ENCODE measurements at places on chromosomes 6 and 20.

DNA sequence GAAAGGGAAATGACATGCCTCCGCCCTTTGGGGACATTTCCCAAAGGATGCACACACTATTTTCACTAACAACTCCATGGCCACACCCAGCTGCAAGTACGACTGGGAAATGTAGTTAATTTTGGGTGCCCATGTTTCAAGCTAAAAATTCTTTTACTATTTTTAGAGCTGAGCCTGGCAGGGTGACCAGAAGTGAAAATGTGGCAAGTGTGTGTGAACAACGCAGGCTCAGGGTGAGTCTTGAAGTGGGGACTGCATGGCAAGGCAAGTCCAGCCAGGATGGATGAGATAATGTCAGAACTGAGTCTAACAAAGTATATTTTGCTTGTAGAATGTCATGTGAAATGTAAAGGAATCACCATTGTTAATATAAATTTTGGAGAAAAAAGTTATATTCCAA, 17.0 kb upstream of the CD109 start:
- DNase-seq = no peak

- no peak for DNase-seq
Measured at GRCh38 chr6:166935353-166935752, 21.0 kb downstream of the RNASET2 start.

DNA sequence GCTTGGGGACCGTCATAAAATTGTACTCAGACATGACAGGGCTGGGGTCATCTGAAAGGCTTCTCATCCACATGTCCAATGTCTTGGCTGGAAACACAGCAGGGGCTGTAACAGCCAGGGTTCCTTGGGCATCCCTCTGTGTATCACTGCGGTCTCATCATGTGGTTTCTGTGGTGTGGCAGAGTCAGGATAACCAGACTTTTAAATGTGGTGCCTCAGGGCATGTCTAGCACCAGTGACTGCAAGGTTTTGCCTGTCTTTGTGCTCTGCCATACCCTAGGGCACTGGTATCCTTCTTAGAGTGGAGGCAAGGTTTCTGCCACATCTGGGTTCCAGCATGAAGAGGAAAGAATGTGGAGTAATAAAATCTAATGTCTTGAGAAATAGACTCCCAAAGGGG, 124.2 kb downstream of the PLEKHG1 start:
- DNase-seq = no peak

DNA sequence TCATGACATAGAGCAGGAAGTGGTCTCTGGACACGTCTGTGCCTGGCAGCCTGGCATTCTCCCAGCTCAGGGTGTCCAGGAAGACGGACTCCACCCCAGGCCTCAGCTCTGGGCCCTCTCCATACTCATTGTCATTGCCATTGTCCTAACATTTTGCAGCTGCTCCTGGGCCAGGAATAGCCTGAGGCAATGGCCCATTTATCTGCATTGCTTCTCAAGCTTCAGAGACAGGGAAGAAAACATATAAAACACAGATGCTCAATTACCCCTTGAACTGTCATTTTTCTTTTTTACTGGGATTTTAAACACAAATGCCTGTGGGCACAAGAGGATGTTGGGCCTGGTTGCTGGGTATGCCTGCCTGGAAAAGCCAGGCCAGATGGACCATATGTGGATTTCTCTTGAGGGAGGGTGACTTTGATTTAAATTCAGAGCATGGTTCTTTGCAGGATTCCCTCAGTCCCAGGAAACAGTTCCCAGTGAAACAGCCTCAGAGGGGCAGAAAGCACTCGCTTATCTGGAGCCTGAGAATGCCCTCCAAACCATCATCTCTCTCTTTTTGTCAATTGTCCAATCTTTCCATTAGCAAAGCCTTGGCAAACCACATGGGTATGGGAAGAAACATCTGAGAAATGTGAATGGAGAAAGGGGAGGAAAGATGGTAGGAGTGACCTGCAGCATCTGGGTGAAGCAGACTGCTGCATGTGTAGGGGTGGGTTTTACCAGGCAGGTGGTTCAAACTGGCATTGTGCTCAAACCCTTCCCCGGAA, 17.9 kb downstream of the LAMP5 start:
- no peak for DNase-seq

GRCh38 chr6:42104095-42104803, 38.2 kb downstream of the C6orf132 start:
- no peak for DNase-seq

GRCh38 chr6:127762284-127762683, 138.6 kb downstream of the THEMIS start:
- no peak for DNase-seq

GRCh38 chr6:119856136-119856535, 506.6 kb upstream of the MAN1A1 start:
- no peak for DNase-seq

GRCh38 chr6:116136373-116136772, 10.4 kb upstream of the COL10A1 start:
- no peak for DNase-seq

DNA sequence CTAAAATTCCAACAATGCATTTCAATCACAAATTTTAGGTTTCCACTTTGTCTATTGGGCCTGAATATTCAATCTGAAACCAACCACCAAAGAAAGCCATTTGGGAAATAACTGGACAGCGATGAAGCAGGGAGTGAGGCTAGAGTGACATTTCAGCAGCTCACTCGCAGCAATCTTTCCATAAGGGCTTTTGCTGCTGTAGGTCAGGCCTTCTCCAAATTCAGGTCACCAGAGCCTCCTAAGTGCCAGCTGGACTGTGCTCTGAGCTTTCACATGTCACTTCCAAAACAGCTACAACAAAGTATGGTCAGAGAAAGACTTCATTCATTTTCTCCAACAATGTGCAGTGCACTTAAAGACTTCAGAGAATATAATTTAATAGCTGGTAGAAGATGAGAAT, 194.8 kb downstream of the FRK start:
- DNase-seq = no peak

GRCh38 chr6:2791450-2791974, 26.3 kb downstream of the WRNIP1 start:
- DNase-seq = no peak

- no peak for DNase-seq
Measured at GRCh38 chr20:58596750-58597248, 54.3 kb upstream of the STX16 start.

DNA sequence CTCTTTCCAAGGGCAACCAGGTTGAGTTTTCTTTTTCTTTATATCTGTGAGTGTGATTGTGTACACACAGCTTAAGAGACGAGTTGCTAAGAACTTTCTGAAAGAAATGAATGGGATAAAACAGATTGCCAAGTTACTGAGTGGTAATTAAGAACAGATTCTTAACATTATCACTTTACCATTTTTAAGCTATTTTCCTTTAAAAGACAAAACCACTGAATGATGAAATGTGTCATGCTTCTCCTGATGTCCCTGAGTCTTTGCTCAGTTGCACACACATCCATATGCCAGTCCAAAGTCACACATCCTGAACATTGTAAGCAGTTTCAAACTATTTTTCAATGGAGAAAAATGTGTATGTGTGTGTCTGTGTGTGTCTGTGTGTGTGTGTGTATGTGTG, 5.5 kb upstream of the DAAM2 start:
- DNase-seq = no peak

DNA sequence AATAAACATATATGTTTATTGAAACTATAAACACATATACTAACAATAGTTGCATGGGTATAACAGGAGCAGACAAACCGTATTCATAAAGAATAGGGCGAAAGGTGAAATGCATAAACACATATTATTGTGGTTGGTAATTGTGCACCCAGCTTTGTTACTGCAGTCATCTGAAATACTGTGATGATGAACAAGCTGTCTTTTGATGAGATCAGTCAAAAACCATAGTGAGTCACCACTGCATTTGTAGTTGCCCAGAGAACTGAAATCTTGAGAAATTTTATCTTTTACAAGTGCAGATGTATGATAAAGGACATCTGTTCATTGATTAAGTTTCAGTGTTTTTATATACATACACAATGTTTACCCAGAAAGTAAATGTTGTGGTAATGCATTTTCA, 133.7 kb downstream of the MYO6 start:
- DNase-seq = no peak

GRCh38 chr20:34980543-34981233, 25.0 kb downstream of the MYH7B start:
- no peak for DNase-seq

DNA sequence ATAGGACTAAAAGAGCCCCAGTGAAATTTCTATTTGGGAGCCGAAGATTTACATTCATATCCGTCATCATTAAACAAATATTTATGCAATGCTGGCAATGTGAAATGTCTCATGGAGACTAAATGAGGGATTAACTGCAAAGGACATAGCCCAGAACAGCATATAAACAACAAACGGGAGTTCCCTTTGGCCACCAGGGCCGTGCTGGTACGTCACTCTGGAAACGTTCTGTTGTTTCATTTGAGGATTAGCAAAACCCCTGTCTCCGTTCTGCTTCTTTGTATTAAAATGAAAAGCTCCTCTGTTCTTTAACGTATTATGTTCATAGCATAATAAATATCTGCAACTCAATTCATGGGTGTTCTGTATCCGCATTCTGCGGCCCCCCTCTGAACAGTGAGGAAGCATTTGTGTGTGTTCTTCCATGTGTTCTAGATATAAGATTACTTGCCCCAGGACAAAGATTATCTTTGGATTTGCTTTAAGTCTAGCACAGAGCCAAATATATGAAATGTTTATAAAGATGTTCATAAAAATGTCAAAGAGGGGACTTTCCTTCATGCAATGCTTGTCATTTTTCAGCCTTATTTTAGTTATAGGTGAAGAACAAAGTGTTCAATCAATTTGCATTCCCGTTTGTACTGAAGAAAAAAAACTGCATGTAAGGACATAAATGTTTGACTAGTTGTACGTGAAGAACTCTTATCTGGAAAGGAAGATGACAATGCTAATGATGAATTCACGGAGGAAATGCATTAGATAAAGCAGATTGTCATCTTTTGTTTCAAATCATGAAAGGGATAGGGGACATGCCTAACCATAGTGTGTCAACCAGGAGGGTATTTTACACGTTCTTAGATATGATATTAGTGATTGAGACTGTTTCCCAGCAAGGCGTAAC, 90.0 kb upstream of the TNFAIP3 start:
- DNase-seq = no peak

- peak; percentile 50 for DNase-seq
Measured at GRCh38 chr20:21291026-21291425, 12.1 kb upstream of the XRN2 start.

GRCh38 chr6:143782481-143782880, 60.7 kb upstream of the LTV1 start:
- DNase-seq = no peak

DNA sequence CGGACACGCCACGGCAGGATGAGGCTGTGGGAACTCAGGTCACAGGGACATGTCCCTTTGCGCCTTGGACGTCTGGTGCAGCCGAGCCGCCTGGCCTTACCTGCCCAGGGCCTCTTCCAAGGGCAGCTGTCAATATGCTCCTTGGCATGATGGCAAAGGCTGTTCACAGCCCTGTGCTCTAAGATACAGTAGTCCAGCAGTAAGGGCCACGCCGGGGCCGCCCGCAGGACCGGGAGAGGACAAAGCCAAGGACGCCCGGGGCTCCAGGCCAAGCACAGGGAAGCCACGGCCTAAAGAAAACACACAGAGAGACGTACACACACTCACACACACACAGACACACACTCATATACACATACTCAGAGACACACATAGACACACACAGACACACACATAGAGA, 13.0 kb downstream of the FOXF2 start:
- DNase-seq = no peak

- peak; percentile 99 for DNase-seq
Measured at GRCh38 chr6:111259089-111259831, 172.0 kb downstream of the SLC16A10 start.

GRCh38 chr20:51529081-51529681, 13.3 kb downstream of the NFATC2 start:
- no peak for DNase-seq

DNA sequence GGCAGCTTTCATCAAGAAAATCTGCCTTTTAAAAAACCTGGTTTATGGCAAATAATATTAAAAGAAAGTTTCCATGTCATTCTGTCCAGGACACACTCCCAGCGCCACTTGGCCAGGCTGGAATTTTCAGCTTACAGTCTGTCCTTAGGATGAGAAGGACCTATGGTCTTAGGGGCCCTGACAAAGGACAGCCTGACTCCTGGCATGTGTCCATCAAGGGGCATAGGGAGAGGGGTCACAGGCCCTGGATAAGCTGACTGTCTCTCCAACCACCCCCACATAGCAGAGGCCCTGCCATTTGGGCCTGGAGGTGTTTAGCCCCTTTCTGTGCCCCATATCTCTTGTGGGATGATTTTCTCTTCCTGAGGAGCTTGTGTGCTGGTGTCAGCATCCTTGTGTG, 60.6 kb downstream of the ADTRP start:
- no peak for DNase-seq

GRCh38 chr6:125866433-125866832, 75.7 kb downstream of the NCOA7 start:
- no peak for DNase-seq

- no peak for DNase-seq
Measured at GRCh38 chr6:135170849-135171248, 10.3 kb upstream of the MYB start.

DNA sequence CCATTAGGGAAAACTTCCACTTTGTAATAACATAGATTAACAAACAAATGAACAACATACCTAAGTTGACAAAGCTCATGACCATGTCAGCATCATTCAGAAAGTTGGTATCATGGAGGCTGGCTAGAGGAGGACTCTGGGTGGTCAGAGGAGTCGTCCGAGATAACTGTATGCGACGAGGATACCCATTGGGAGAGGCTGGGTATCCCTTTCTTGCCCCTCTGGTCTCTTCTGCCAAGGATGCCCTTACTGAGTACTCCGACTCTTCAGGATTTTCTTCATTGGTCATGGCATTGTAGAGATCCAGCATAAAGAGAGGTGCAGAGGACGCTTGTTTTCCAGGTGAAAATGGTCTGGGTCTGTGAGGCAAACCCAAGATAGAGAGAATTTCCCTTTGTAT, 1.1 kb downstream of the BMP5 start:
- DNase-seq = no peak

DNA sequence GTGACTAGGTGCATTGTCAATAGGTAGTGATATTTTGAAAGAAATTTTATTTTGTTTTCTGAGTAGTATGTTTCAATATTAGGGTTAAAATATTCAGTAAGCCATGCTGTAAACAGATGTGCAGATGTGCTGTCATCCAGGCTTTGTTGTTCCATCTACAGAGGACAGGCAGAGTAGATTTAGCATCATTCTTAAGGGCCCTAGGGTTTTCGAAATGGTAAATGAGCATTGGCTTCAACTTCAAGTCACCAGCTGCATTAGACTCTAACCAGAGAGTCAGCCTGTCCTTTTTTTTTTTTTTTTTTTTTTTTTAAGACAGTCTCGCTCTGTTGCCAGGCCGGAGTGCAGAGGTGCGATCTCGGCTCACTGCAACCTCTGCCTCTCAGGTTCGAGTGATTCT, 27.1 kb upstream of the BACH2 start:
- DNase-seq = no peak

- DNase-seq = no peak
Measured at GRCh38 chr6:4797587-4797986, 21.4 kb downstream of the CDYL start.

- no peak for DNase-seq
Measured at GRCh38 chr20:1505871-1506270, 14.7 kb upstream of the SIRPB2 start.

GRCh38 chr20:1310506-1311190, 18.3 kb downstream of the SDCBP2 start:
- DNase-seq = no peak

Data from Panc1 (cell line).